ENCODE measurements at places on chromosomes 4 and X. TPM values are rescaled to one million over a fixed set of nuclear protein-coding genes. Genes with fewer than 3 reads are reported as not detected.
A peak's percentile ranks its signal among the peaks of the same experiment; 100 is the strongest.

The TMA16 gene
- 22.4 TPM for total RNA-seq

The HSD17B13 gene
- total RNA-seq: 0.44 TPM

The SSR4 gene
- total RNA-seq: 359 TPM

The GASK1B gene
- 16.7 TPM for total RNA-seq

The ATP8A1 gene
- 274 TPM for total RNA-seq

The AKAP14 gene
- total RNA-seq: not detected

The MAGEA1 gene
- total RNA-seq: not detected

The FAM47A gene
- not detected for total RNA-seq

The HPF1 gene
- 26.5 TPM for total RNA-seq

The RAB40AL gene
- 3.9 TPM for total RNA-seq

The NUDT6 gene
- 24.8 TPM for total RNA-seq

The GPR78 gene
- not detected for total RNA-seq

The DUX4 gene
- not detected for total RNA-seq

The HSD17B10 gene
- 89.3 TPM for total RNA-seq

- H3K27me3 ChIP-seq: no peaks in the 10 kb centered on the region
- H3K36me3 ChIP-seq: no peaks in the 10 kb centered on the region
- H3K4me3 ChIP-seq: no peak overlapping the region
Measured at GRCh38 chrX:30620125-30620524, 33.1 kb upstream of the GK start.

DNA sequence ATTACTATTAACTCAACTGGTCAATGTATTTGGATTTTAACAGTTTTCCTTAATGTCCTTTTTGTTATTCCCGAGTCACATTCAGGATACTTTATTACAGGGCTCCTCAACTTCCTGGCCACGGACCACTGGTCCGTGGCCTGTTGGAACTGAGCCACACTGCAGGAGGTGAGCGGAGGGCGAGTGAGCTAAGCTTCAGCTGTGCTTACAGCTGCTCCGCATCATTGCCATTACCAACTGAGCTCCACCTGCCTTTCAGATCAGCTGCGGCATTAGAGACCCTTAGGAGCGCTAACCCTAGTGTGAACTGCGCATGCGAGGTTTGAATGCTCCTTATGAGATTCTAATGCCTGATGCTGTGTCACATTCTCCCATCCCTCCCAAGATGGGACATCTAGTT, 591.7 kb downstream of the CCSER1 start:
- no peak overlapping the region for H3K27ac ChIP-seq
- peak; percentile 62 for DNase-seq
- H3K36me3 ChIP-seq: no peaks in the 10 kb centered on the region

GRCh38 chr4:178781779-178782178, 1339.5 kb upstream of the AGA start:
- DNase-seq: no peak
- no peak overlapping the region for H3K27ac ChIP-seq
- no peaks in the 10 kb centered on the region for H3K36me3 ChIP-seq
- H3K27me3 ChIP-seq: no peaks in the 10 kb centered on the region
- H3K4me3 ChIP-seq: no peak overlapping the region

GRCh38 chr4:16588651-16589050, 309.8 kb downstream of the LDB2 start:
- no peaks in the 10 kb centered on the region for H3K27me3 ChIP-seq
- H3K4me3 ChIP-seq: no peak overlapping the region
- H3K27ac ChIP-seq: no peak overlapping the region
- no peaks in the 10 kb centered on the region for H3K36me3 ChIP-seq
- no peaks in the 10 kb centered on the region for H3K4me1 ChIP-seq

- H3K4me3 ChIP-seq: no peak overlapping the region
- no peaks in the 10 kb centered on the region for H3K4me1 ChIP-seq
- DNase-seq: no peak
- H3K27ac ChIP-seq: no peak overlapping the region
- no peaks in the 10 kb centered on the region for H3K36me3 ChIP-seq
Measured at GRCh38 chr4:155488691-155489090, 111.9 kb upstream of the MAP9 start.

DNA sequence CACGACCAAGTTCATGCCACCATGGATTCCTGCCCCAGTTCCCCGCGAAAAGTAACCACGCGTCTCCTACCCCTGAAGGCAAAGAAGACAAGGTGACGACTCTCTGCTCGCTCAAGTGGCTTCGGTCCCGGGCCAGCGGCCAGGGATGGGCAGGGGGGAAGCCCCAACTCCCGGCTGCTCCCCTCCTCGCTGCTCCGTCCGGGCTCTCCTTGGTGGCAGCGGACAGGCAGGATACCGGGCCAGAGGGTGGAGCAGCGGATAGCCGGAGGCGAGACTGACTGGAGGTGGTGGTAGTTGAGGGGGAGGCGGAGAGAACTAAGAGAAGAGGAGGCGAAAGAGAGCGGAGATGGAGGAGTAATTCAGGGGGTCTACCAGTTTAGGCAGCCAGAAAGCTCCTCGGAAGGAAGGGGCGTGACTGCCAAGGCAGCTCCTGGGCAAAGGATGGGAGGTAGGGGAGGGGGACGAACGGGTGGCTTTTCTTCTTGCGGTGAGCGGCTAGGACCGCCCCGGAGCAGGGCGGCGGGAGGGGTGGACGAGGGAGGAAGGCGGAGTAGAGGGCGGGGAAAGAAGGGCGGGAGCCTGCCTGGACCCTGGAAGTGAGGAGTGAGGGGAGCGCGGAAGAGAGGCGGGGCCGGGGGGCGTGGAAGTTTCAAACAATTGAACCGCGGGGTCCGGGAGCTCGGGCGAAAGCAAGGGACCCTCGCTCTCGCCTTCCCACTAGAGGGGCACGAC, at the start of gene AMOT:
Gene AMOT, minus strand, starts transcription at position 450 of the 732 bp plus-strand sequence. CDS start 17,705 bp downstream, outside the sequence.
- DNase-seq: peak; percentile 80
- H3K4me3 ChIP-seq: peak within 1 kb of the TSS; percentile 46
- H3K4me1 ChIP-seq: no peaks in the 10 kb centered on the region
- peak within 1 kb of the TSS; percentile 40 for H3K27ac ChIP-seq
- no peaks in the 10 kb centered on the region for H3K36me3 ChIP-seq

DNA sequence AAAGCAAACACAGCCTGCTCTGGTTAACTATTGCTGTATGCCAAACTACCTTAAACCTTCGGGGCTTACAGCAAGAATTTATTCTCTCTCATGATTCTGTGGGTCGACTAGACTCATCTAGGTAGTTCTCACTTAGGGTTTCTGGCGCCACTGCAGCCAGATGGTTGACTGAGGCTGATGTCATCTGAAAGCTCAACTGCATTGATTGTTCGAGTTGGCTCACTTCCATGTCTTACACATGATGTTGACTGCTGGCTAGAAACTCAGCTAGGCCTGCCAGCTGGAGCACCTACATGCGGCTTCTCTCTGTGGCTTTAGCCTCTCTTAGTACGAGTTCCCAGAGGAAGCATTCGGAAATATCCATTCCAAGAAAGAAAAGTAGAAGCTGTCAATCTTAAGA, 103.2 kb downstream of the SRPX start:
- no peak overlapping the region for H3K27ac ChIP-seq
- no peaks in the 10 kb centered on the region for H3K4me1 ChIP-seq
- no peaks in the 10 kb centered on the region for H3K27me3 ChIP-seq
- no peak for DNase-seq
- no peaks in the 10 kb centered on the region for H3K36me3 ChIP-seq
- no peak overlapping the region for H3K4me3 ChIP-seq

- H3K4me3 ChIP-seq: no peak overlapping the region
- H3K27me3 ChIP-seq: no peaks in the 10 kb centered on the region
- DNase-seq: no peak
Measured at GRCh38 chr4:186789651-186790050, 66.0 kb upstream of the FAT1 start.

DNA sequence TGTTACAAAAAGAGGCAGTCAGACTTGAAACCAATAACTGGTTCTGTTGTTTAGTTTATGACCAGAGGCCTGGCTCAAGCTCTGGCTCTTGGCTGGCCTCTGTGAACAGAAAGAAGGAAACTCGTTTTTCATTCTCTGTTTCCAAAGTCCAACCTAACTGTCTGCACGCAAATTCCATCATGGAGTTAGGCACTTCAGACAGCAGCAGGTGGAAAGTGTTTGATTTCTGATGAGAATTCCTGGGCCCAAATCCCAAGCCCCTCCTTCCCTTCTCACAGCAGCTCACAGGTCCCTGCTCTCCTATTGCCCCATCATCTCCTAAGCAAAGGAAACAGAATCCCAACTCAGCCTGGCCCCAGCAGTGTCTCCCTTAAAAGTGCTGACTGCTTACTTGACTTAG, 42.8 kb upstream of the FGF16 start:
- no peaks in the 10 kb centered on the region for H3K27me3 ChIP-seq
- H3K27ac ChIP-seq: no peak overlapping the region
- no peaks in the 10 kb centered on the region for H3K4me1 ChIP-seq
- H3K4me3 ChIP-seq: no peak overlapping the region

GRCh38 chrX:9708923-9709553, 56.6 kb downstream of the GPR143 start:
- H3K27me3 ChIP-seq: no peaks in the 10 kb centered on the region
- H3K4me1 ChIP-seq: peaks cover 3% of the 10 kb centered on the region
- DNase-seq: peak; percentile 76
- H3K4me3 ChIP-seq: no peak overlapping the region

GRCh38 chrX:129553619-129554288, 13.7 kb downstream of the OCRL start:
- no peak for DNase-seq
- H3K4me1 ChIP-seq: no peaks in the 10 kb centered on the region
- peaks cover 3% of the 10 kb centered on the region for H3K36me3 ChIP-seq
- no peak overlapping the region for H3K4me3 ChIP-seq
- no peaks in the 10 kb centered on the region for H3K27me3 ChIP-seq

DNA sequence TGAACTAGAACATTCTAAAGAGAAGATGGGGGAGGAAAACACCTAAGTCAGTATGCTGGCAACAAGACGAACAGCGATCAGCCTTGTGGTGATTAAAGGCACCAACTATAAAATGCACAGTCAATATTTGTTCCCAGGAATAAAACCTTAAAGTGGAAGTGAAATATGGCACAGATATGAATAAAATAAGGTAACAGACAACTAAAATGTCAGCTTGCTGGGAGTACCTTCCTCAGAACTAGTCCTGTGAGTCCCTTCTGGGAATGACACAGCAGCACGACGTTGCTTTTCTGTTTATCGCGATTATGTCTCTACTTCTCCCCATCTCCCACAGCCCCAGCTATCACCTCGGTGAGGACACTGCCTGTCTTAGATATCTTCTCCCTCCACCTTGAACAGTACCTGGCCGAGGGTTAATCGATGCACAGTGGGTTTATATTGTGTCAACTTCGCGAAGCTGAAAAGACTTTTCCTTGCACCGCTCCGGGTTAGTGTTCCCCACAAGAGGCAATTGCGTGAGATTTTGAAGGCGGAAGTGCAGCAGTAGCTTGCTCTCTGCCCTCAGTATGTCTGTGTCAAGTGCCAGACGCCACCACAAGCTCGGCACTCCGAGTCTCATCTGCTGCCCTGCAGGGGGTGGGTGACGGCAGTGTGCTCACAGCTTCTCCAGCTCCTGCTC, 17.4 kb downstream of the MTNR1A start:
- no peaks in the 10 kb centered on the region for H3K4me1 ChIP-seq
- DNase-seq: no peak
- H3K4me3 ChIP-seq: no peak overlapping the region

- DNase-seq: peak; percentile 42
- H3K4me3 ChIP-seq: peak within 1 kb of the TSS; percentile 47
- no peak within 1 kb of the TSS for H3K27ac ChIP-seq
- peaks cover 4% of the 10 kb centered on the region for H3K4me1 ChIP-seq
Measured at GRCh38 chr4:94757192-94758140, at the start of gene BMPR1B. Gene BMPR1B (plus strand): TSS chr4:94757955. CDS start chr4:95104425, 346,470 bp downstream.

- no peaks in the 10 kb centered on the region for H3K36me3 ChIP-seq
- no peak overlapping the region for H3K4me3 ChIP-seq
- H3K27me3 ChIP-seq: no peaks in the 10 kb centered on the region
- DNase-seq: no peak
Measured at GRCh38 chrX:49287665-49288064, 15.8 kb upstream of the GAGE10 start.

GRCh38 chr4:2298532-2298991, 36.7 kb upstream of the MXD4 start:
- H3K36me3 ChIP-seq: no peaks in the 10 kb centered on the region
- no peaks in the 10 kb centered on the region for H3K27me3 ChIP-seq
- DNase-seq: no peak

DNA sequence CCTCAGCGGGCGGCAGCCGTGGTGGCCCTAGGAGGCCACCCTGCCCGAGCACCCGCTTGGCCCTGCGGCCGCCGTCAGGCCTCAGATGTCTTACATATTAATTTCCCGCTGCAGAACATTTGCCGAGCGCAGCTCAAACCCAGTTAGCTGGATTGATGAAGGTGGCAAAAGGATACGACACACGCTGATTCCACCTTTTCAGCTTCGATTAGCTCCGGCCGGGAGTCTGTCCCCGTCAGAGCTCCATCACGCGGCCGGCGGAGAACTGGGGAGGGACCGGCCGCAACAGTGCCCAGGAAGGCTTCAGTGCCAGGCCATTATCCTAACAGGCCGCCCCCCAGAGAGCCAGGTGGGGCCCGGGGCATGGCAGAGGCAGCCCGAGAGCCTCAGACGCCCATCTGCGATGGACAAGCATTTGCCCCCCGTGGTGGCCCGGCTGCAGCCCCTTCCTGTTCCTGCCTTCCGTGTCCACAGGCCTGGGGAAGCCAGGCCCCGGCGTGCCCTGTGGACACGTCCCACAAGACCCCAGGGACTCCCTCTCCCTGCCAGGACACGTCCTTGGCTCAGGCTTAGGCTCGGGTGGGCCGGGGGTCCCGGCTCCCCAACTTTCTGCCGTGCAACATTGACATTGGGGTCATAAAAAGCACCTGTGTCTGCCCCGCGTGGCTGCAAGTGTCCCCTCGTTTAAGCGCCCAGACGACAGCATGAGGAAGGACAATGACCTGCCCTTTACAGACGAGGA, 133.8 kb upstream of the NKX1-1 start:
- H3K4me1 ChIP-seq: no peaks in the 10 kb centered on the region
- H3K27ac ChIP-seq: peak overlapping the region; percentile 40
- no peaks in the 10 kb centered on the region for H3K36me3 ChIP-seq
- no peak overlapping the region for H3K4me3 ChIP-seq
- no peaks in the 10 kb centered on the region for H3K27me3 ChIP-seq

GRCh38 chr4:74379912-74380311, 15.0 kb downstream of the EREG start:
- no peaks in the 10 kb centered on the region for H3K36me3 ChIP-seq
- no peak overlapping the region for H3K27ac ChIP-seq
- no peak overlapping the region for H3K4me3 ChIP-seq

DNA sequence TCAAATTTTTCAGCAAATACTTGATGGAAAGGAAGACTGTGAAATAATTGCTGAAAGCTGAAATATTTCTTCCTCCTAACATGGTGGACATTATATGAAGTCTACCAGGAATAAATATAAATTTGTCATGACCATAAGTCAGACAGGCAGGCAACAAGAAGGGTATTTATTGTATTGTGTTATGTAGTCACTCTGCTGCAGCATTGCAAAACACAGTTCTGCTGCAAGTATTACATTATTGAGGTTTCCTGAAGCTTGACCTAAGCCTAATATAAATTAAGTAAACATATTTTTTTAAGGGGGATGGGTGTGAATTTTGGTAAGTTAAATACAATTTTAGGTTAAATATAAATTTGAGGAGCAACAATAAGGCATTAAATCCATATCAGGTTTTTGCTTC, 60.2 kb upstream of the MAOA start:
- no peaks in the 10 kb centered on the region for H3K4me1 ChIP-seq
- no peak overlapping the region for H3K27ac ChIP-seq
- no peaks in the 10 kb centered on the region for H3K36me3 ChIP-seq
- DNase-seq: no peak
- H3K4me3 ChIP-seq: no peak overlapping the region
